Left renal pelvis (tissue), 4 donors: ENCODE measurements at places on chromosomes 5 and 9. TPM values are rescaled to one million over a fixed set of nuclear protein-coding genes. Genes with fewer than 3 reads are reported as not detected.

Gene PCDHGA5
- 6.1 TPM for polyA plus RNA-seq

Gene CCDC152
- 14.2 TPM for polyA plus RNA-seq

Gene PWWP2A
- 34.3 TPM for polyA plus RNA-seq

Gene OTULINL
- 16.5 TPM for polyA plus RNA-seq

Gene CDH6
- 58.7 TPM for polyA plus RNA-seq

Gene FYB1
- polyA plus RNA-seq: 4.5 TPM

Gene FCN1
- polyA plus RNA-seq: 3.0 TPM

Gene FREM1
- polyA plus RNA-seq: 156 TPM

- no peak for DNase-seq
These were observed 92.9 kb downstream of the SPATA31D1 start for GRCh38 chr9:82081496-82081895.

DNA sequence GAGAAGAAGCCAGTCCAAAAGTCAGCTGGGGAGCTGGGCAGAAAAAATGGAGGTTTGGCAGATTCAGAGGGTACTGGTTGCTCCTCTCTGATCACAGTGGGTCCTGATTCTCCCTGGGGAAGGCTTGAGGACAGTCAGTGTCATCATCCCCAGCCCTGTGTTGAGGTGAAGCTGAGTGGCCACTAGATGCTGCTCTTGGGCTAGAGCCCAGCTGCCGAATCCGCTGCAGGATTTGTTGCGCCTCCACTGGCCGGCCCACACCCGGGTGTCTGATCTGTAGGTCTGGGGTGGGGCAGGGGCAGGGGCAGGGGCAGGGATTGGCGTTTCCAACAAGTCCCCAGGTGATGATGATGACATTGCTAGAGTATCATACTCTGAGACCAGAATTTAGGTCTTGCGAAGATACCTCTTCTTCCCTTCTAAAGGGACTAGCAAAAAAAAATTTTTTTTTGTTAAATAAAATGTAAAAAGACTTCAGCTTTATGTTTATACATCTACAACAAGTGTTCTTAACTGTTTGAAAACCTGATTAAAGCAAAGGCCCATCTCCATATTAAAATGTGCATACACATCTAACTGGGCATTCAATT, 106.8 kb downstream of the PDE6A start:
- no peak for DNase-seq

DNA sequence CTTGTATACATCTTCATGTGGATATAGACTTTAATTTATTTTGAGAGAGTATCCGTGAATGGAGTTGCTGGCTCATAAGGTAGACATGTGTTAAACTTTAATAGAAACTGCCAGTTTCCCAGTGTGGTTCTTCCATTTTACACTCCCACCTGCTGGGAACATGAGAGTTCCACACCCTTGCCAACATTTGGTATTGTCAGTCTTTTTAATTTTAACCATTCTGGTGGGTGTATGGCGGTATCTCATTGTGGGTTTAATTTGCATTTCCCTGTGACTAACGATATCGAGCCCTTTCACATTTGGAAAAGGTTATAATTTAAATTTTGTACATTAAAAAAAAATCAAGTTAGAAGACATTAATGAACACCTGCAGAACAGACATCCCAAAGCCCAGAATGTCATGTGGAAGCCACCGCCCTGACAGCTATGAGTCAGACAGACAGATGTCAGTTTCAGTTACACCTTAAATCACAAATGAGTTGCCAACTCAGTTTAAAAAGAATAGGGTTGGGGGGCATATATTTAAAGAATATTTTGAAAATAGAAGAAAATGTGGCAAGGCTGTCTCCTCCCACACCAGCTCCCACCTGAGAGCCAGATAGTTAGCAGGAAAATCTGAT, 36.9 kb downstream of the ANKRD33B start:
- no peak for DNase-seq

DNA sequence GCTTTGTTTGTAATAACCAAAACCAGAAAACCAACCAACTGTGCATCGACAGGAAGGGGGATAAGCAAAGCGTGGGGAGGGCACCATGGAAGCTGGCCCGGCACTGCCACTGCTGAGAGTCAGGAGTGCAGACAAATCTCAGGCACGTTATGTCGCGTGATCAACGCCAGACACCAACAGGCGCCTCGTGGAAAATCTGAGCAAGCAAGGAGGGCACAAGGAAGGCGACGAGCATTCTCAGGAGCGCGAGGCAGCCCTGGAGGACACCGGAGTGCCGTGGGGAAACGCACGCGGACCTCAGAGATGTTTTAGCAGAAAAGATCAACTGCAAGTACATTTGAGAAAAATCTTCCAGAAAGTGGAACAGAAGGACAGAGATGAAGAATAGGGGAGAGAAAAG, 15.1 kb upstream of the NSMF start:
- DNase-seq: no peak

DNA sequence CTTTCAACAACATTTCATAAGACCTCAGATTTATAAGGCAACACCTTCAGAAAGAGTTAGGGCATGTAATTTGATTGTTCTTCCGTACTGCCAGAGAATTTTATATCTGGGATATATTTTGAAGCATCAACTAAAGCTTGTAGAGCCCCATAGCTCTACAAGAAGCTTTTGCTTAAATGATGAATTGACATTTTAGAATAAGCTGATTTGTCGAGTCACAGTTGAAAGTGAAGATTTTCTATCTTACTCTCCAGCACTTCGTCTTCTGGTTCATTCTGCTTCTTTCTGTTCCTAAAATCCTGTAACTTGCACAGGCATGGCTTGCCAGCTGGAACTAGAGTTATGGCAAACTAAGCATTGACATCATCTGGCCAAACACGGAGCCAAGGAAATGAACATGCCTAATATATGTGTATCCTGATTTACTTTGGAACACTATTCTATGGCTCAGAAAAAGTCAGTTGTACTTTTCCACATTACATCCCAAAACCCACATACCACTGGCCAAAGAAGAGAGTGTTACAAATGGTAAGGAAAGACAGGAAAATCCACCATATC, 68.6 kb upstream of the MAST4 start:
- DNase-seq: no peak

GRCh38 chr5:120368923-120369715, 95.0 kb upstream of the PRR16 start:
- DNase-seq: no peak

- DNase-seq: no peak
These were observed 6.1 kb upstream of the DMRT3 start for GRCh38 chr9:970151-970996.

GRCh38 chr9:84781458-84781857, 111.9 kb downstream of the NTRK2 start:
- no peak for DNase-seq

- DNase-seq: no peak
These were observed 67.2 kb upstream of the FSTL4 start for GRCh38 chr5:133679534-133679933.

DNA sequence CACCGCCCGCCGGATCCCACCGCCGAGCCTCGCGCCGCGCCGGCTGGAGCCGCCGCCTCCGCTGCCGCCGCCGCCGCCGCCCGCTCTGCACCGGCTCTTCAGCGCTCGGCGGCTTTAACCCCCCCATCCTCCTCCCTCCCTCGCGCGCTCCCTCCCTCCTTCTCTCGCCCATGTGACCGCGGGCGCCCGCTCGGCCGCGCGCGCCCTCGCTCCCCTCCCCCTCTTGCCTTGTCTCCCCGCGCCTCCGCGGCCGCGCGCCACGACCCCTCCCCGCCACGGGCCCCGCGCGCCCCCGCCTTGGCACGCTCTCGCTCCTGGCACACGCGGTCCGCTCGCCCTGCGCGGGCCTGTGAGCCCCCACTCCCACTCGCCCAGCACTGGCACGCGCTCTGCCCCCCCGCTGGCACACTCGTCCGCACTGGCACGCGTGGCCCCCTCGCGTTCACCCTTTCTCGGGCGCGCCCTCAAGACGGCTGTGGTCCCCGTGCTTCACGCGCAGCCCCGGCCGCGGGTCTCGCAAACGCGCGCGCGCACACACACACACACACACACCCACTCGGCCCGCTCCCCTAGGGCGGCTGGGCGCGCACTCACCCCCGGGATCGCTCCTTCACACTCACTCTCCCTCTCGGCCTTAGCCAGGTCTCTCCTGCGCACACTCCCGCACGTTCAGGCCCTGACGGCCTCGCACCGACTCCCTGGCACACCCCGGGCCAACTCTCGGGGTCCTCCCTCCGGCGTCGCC, at the start of gene CNTFR:
CNTFR (minus strand) TSS at position 89 of the 745 bp plus-strand sequence. CDS start 20,743 bp downstream, outside the sequence.
- no peak for DNase-seq

DNA sequence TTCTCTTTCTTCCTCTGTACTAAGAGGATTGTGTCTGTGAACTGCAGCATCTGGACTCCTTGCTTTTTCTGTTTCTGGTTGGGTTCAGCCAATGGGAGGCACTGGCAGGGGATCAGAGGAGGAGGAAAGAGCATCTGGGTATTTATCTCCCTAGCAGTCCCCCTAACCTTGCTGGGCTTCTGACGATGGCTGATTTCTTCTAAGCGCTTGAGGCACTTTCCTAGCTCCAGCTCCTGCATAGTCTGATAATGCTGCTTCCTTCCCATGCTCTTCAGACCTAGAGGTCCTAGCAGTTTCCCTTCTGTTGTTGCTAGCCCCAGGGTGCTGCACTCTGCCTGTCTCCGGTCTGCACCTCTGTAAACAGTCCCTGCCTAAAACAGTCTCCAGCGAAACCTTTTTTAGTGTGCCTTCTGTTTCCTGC, 225.1 kb downstream of the PDZD2 start:
- no peak for DNase-seq

DNA sequence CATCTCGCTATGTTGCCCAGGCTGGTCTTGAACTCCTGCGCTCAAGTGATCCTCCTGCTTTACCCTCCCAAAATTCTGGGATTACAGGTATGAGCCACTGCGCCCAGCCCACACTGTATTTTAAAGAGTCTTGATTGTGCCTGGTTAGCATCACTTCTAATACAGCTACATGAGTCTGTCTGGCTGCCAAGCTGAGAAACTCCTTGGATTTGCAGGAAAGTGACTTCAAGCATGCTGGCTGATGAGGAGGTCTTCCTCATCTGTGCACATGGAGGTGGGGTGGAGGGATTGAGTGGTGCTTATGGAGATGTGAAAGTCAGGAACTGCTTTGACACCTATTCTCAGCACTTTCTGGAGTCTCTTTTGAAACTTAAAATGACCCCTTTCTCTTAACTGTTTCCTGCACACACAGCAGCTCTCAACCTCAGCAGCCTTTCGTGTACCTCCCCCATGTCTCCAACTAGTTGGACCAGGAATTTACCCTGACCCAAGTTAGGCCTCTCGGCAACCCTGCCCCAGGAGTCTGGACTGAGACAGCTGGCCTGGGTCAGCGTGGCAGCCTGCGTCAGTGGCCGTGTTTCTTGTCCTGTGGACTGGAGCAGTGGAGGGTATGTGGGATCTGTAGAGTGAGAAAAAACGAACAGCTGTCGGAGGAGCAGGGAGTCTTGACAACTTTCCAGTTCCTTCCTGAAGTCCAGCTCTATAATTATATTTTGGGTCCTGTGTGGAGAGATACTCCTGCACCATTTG, 72.5 kb downstream of the ACER2 start:
- no peak for DNase-seq

GRCh38 chr5:132445640-132445923, 45.0 kb downstream of the IRF1 start:
- DNase-seq: no peak
